ENCODE measurements at places on chromosomes 16 and 17.
A peak's percentile ranks its signal among the peaks of the same experiment; 100 is the strongest.

DNA sequence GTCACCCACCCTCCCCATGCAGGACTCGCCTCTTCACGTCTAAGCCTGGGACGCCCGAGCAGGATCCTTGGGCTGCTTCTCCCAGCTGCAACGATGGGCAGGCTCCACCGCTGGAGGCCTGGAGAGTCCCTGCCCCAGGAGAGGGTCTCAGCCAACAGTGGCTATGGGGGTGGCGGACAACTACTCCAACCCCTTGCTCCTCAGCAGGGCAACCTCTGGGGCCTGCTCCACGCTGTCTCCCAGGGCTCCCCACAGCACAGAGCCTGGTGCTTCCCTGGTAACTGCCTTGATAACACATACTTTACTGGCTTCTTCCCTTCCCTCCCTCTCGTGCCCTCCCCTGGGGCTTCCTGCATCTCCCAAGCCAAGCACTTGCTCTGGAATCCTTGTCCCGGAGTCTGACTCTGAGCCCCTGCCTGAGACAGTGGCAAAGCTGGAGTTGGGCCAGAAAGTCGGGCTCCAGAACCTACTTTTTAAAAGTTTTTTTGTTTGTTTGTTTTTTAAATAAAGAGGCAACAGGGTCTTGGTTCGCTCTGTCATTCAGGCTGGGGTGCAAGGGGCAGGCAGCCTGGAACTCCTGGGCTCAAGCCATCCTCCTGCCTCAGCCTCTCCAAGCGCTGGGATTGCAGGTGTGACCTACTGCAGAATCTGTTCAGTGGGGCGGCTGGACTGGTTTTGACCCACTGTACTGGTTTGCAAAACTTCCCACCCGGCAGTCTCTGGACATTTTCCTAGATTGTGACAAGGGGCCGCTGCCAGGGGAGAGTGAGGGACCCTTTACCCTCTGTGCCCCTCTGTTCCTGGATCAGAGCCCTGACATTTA is 99.4 kb downstream of the TNFRSF13B start:
- no peak for DNase-seq

GRCh38 chr17:58319173-58320162 is 9.1 kb downstream of the TSPOAP1 start:
- DNase-seq: peak; percentile 54

- DNase-seq: no peak
Measured at GRCh38 chr17:8074554-8074953, 13.0 kb downstream of the ALOX12B start.

DNA sequence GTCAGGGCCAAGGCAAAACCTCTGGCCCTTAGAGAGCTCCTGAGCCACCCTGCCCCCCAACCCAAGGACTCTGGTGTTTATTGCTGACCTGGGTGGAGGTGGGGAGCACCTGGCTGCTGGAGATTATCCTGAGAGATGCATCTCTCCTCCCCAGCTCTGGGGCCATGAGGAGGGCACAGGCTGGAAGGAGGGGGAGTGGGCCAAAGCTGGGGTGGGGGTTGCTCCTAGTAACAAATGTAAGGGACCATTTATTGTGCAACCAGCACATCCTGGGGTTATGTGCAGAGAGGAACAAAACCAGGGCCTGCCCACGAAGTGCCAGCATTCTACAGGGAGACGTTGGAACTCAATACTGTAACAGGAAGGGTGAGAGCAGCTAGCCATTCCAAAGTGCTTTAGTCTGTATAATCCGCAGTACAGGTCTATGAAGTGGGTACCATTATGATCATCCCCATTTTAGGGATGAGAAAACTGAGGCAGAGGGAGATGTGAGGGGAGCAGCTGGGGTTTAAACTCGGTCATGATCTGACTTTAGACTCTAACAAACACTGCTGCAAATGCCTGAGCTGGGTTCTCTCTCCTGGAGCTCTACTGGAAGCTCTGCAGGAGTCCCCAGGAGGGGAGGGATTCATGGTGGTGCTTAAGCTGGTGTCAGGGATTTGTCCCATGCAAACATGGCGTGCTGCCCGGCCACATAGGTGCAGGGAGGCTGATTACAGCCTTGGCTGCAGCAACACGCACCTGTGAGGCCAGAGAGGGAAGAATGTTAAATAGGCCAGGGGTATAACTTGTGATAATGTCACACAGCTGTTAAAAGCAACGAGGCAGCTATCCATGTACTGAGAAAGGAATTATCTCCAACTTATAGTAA is 1.4 kb upstream of the RHBDF2 start:
- peak; percentile 64 for DNase-seq

DNA sequence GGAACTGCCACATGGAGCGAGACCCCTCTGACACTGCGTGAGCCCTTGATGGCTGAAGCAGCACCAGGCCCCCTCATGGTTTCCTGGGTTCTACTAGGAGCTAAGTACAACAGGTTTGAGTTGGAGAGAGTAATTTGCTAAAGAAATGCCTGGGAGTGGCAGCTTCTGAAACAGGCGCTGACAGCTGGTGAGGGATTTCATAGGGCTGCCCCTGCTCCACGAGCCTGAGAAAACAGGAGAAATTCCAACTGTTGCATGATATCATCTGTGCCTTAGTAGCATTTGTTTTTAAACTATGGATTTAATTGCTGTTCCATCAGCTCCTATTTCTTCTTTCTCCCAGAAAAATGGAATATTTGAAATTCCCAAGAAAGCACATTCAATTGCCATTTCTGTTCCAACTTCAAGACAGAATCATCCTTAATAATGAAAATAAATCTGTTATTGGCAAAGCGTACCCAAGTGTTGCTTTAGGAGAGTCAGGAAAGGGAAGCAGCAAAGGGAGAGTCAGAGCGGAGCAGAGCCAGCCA is 78.8 kb upstream of the ANKFN1 start:
- DNase-seq: no peak

DNA sequence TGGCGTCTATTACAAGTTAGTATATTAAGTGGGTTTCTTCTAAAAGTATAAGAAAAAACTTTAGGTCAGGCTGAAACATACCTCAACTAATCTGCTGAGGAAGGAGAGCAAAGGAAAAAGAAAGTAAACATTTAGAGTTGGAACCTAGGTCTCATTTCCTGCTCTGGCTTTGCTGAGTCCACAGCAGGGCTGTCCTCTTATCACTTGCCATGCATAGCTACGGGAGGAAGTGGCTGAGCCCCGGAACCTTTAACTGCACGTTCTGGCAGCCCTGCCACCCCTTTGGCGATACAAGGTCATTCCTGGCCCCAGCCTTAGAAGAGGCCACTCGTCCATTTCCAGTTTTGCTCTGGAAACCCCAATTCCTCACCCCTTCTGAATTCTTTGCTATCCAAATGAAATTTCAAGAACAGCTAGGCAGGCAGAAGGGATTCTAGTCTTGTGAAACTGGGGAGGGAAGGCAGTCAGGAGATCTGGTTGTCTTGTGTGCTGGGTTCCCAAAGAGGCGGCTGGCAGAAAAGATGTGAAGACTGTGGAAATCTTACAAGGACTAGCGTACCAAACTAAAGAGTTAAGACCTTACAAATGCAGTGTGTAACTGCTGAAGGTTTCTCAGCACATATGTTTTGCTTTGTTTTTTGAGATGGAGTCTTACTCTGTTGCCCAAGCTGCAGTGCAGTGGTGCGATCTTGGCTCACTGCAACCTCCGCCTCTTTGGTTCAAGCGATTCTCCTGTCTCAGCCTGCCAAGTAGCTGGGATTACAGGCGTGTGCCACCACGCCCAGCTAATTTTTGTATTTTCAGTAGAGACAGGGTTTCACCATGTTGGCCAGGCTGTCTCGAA is 19.1 kb downstream of the WIPI1 start:
- no peak for DNase-seq

DNA sequence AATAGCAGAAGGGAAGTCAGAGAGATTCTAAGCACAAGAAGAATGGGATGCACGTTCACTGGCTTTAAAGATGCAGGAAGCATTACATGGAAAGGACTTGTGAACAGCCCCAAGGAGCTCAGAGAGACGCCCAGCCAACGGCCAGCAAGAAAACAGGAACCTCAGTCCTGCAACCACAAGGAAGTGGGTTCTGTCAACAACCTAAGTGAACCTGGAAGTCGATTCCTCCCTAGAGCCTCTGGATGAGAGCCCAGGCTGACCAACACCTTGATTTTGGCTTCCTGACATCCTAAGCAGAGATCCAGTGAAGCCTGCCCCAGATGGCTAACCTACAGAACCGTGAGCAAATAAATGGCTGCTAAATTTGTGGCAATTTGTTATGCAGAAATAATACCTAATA is 24.5 kb downstream of the GPR142 start:
- no peak for DNase-seq

- no peak for DNase-seq
Measured at GRCh38 chr17:36059406-36059805, 4.7 kb upstream of the CCL18 start.

GRCh38 chr17:15973016-15973415 is 26.5 kb downstream of the ZSWIM7 start:
- DNase-seq: no peak

Measured in pancreas (tissue), 10 donors.